Activated CD8-positive, alpha-beta memory T cell treated with anti-CD3 and anti-CD28 coated beads for 48 hours (primary cell): ENCODE measurements at places on chromosomes 2 and 18.

- no peak for DNase-seq
Observed at GRCh38 chr2:190367091-190367490, 23.7 kb downstream of the INPP1 start.

DNA sequence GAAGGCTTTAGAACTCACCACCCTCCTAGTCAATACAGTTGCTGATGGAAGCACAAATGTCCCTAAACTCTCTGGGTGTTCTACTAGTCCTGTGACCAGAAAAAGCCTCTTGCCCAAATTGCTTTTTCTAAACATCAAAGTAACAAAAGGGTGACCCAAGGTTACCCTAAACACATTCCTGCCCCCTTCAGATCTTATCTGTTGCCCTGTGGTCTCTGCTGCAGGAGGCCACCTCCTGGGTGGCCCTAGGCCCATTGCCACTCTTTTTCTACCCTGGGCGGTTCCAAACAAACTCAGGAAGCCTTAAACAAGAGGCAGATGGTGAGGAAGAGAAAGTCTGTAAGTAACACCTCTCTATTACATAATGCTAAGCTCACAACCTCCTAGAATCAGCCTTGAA is 3.3 kb downstream of the RNF152 start:
- DNase-seq: no peak

DNA sequence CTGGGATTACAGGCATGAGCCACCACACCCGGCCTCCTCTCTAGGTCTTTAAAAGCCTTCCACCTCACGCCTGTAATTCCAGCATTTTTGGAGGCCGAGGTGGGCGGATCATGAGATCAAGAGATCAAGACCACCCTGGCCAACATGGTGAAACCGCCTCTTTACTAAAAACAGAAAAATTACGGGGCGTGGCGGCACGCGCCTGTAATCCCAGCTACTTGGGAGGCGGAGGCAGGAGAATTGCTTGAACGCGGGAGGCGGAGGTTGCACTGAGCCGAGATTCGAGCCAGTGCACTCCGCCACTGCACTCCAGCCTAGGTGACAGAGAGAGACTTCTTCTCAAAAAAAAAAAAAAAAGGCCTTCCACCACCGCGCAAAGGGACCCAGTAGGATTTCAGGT is 1.3 kb upstream of the FAM117B start:
- no peak for DNase-seq

- DNase-seq: no peak
Observed at GRCh38 chr18:8052237-8052701, 485.2 kb downstream of the PTPRM start.

DNA sequence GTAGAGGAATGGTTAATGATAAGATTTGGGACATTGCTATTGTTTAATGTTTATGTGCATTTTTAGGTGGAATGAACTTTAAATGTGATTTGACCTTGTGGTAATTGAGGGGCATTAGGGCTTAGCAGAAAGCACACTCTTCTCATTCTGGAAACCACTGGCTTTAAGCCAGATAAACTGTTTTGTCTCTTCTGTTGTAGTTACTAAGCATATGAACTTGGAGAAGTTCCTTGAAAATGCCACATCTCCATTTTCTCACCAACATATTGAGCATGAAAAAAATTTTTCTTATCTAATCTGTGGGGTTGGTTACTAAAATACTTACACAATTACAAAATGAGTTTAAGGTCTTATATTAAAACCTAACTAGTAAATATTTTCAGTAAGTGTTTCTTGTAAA is 70.8 kb upstream of the FSHR start:
- no peak for DNase-seq

- no peak for DNase-seq
Observed at GRCh38 chr2:158486150-158486969, 29.6 kb downstream of the PKP4 start.

- DNase-seq: no peak
Observed at GRCh38 chr2:164824872-164825271, 16.8 kb downstream of the COBLL1 start.

- DNase-seq: no peak
Observed at GRCh38 chr2:20125616-20126015, 74.2 kb upstream of the LAPTM4A start.

DNA sequence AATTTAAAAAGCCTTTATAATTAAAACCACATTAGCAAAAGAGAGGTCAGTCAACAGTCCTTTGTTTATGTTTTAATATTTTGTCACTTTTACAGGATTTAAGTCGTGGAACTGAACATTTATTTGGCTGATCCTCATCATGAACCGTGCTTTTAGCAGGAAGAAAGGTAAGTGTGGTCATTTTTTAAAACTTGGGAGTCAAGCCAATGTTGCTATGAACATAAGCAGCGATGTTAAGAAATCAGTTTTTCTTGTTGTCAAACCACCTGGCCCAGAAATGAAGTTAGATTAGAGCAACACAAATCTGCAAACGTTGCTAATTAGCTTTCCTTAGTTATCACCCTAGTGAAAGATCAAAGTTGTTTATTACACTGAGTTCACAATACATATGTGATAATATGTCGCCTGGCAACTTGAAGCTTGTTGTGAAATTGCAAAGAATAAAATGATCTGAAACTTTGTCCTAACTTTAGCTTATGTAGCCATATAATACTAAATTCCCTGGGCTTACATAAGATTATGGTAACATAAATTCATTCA is 186.0 kb downstream of the GULP1 start:
- DNase-seq: no peak

GRCh38 chr2:10551496-10551895 is 103.4 kb upstream of the ODC1 start:
- DNase-seq: no peak

GRCh38 chr2:211879323-211879722 is 659.3 kb downstream of the ERBB4 start:
- no peak for DNase-seq

DNA sequence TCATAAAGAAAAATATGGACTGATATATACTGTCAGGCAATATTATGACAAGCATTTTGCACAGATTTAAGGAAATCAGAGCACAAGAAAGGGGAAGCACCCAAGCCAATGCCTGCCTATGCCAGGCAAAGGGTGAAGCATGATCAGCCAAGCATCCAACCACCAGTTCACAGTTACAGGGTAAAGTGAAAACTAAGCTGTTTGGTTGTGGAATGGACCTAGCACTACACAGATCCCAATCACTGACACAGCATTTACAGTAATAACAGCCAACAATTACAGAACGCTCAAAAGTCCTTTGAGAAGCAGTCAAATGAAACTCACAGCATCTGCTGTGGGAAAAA is 90.3 kb downstream of the SP3 start:
- no peak for DNase-seq

DNA sequence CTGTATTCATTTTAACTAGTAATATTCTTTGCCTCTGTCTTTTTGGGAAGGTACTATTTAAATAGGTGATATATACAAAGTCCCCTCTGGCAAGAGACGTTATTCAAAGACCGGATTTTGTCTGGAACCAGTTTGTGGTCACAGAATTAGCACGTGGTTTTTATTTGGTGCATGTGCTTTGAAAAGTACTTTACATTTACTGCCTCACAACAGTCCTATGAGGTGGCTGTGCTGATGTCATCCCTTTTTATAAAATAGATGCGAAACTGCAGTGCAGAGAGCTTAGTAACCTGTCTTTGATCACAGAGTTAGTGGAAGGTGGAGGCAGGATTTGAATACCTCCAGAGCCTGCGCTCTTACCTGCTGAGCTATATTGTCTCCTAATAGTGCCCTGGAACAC is 4.0 kb downstream of the LPIN1 start:
- DNase-seq: no peak
